Stimulated activated CD8-positive, alpha-beta memory T cell treated with anti-CD3 and anti-CD28 coated beads, Interleukin-4, amount 100 ng/mL, for 4 hours (primary cell): ENCODE measurements at places on chromosomes 2 and 18.

DNA sequence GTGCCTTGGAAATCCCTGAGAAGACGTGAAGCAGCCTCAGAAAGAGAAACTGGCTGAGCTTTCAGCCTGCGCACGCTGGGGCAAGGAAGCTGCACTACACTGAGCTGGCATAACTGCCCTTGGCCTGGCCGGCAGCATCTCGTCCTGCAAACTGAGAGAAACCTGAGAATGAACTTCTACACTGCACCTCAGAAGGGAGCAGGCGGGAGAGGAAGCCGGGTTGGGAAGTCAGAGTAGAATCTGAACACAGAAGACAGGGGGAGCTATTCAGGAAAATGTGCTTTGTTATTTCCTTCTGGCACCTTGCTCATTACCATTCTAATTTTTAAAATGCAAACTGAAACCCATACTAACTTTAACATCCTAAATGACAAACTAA is 70.9 kb downstream of the ZEB2 start:
- no peak for DNase-seq

DNA sequence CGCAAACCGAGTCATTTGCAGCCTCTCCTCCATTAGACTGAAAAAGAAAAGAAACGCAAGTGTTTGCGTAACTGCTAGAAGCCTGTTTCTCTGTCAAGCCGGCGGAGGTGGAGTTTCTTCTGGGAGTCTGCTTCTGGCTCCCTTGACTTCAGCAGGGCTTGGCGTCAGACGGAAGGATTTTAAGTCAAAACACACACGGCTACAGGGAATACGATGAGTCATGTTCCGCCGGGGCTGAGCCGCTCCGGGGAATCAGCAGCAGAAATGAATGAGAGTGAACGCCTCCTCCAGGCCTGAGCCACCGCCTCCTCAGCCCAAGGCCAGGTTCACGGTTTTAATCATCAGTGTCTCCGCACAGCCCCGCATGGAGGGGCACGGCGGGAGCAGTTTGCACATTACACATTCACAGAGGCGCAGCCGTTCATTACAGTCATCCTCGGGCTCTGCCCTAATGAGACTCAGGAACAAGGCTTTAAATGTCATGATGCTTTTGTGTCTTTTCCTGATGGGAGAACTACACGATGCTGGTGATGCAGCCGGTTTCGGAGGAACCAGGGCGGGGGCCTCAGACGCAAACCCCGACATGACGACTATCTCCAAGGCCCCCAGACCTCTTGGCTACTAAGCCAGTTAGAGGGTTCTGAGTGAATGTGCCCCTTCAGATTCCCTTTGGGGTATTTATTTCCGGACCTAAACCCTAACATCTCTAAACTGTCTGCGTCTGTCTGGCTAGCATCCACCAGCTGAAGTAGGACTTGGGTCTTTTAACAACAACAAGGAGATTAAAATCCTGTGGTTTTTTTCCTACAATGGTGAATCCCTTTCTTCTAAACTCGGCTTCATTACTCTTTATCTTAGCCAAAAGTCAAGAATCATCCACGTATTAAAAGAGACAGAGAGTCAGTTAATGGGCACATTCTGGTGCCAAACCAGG is 11.1 kb upstream of the SCG2 start:
- DNase-seq = no peak

- DNase-seq = no peak
Measured at GRCh38 chr2:27078267-27079194, at the start of gene EMILIN1. EMILIN1 (plus strand) TSS chr2:27078615; CDS start chr2:27079066, 451 bp downstream.

DNA sequence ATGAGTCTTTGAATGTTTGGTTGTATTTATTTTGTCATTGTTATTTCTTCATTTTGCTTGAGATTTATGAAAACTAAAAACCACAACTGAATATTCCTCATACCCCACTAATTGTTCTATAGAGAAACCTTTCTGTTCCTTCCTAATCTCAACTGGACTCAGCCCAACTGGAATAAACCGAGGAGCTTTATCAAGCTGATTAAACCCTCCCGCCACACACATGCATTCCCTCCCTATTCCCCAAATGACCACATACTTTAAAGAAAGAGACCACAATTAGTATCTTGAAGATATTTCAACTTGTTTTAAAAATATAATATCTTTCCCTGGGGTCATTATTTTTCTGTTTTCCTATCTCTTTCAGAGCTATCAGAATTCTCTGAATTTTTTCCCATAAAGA is 107.5 kb downstream of the OSR1 start:
- no peak for DNase-seq

DNA sequence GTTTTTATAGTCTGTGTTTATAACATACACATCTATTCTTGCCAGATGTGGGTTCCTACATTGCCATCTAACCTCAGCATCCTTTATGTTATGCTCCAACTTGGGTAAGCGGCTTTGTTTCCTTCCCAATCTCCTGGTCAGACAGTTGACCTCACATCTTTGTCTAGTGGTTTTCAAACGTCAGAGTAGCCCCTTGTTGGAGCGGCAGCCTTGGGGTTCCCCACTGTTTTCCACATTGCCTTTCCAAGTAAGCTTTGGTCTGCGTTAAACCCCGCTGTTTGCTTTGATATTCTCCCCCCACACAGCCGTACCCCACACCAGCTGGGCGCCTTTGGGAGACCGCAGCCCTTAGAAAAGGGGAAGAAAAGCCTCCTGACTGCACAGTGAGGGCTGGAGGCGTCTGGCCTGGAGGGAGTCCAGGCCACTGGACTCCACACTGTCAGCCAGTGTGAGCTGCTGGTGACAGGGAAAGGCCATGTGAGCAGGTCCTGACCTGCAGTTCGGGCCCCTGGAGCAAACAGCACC is 83.3 kb downstream of the MALT1 start:
- DNase-seq = no peak

DNA sequence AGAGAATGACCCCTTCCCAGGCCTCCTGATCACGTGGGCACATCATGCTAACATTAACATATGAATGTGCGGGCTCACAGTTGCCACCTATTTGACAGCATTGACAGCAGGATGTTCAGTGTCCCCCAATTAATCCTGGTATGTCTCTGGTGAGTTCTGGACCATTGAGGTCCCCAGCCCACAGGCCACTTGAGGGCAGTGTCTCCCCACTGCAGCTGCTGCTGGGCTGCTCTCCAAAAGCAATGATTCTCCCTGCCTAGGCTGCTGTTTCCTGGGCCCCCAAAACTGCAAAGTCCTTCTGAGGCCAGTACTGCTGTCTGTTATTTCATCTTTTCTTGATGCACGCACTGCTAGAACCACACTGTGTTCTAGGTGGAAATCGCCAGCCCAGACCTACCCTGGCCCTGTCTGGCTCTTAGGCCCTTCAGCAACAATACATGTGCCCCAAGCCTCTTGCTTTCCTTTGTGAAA is 52.7 kb upstream of the MAPK4 start:
- DNase-seq = no peak

DNA sequence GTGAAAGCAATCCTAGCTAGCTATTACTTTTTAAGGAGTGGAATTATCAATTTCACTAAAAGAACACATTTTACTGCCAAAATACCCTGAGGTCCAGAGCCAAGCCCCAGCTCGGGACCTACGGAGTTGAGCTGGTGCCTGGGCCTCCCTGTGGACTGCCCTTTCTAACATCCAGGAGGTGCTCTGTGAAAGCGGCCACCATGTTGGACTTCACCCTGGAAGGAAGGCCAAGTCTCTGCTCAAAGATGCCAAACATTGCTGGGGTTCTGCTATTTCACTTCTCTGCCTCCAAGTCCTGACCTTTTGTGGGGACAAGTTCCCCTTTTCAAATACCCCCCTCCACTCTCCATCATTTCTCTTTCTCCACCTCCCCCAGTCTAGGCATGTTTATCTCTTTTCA is 498.7 kb upstream of the RAB6C start:
- DNase-seq = no peak

DNA sequence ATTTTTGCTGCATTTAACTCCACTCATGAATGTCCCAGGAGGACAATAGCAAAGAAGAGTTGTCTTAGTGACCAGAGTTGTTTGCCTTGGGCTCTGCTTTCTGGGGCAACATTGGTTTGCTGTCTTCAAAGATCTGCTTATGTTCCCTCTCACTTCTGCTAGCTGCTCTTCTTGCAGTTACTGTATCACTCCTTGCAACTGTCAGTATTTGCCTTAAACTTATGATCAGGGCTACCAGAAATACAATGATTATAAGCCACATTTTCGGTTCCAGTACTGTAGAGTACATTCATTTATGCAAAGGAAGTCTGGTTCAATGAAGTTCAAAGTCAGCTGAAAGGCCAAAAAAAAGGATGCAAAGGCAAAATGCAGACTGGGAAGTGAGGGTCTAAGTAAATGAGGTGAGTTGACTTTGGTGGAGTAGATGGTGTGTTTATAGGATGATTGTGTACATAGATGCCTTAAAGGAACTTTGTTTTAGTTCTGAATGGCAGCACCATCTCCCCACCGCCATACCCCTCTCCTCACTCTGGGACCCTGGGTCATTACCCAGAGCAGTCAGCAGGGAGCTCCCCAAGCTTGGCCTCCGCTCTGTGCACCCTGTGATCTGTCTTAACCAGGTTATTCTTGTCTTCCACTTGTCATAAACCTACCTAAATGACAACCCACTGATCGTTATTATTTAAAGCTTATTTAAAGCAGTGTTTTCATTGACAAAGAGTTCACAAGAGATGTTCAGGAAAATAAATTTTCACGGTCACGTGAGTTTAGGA is 236.0 kb downstream of the DOK6 start:
- DNase-seq = no peak

DNA sequence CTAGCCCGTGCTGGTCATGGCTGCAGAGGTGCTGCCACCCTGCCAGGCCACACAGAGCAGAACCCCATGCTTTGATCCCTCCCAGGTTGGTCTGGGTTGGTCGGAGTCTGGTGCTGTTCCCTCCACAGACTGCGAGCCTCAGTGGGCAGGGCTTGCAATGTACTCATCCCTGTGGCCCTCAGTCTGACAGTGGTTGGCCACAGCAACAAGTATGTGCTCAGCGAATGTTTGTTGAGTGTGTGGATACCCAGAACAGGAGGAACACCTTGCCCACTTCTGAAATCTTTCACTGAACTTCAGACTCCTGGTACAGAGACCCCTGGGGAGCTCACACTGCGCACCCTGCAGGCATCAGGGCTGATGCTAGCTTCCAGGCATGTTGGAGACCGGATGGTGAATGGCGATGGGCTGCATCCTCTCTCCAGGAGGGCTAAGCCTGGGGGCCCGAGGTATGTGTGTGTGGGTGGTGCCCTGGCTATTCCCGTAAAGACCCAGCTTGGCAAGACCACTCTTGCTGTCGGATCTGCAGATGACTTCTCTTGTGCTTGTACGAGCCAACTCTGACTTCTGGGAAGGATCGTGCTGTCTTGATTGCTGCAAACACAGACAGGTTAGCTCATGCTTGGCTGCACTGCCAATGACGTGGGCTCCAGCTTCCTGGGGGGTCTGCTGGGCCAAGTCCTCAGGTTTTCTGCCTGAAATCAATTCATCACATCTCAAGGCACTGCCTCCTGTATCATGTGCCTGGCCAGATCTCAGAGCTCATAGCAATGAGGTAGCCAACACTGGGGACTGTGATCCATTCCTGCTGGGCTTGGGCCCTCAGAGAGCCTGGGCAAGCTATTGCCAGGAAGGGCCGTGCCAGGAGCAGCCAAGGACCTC is 43.7 kb downstream of the RHOB start:
- DNase-seq = no peak

DNA sequence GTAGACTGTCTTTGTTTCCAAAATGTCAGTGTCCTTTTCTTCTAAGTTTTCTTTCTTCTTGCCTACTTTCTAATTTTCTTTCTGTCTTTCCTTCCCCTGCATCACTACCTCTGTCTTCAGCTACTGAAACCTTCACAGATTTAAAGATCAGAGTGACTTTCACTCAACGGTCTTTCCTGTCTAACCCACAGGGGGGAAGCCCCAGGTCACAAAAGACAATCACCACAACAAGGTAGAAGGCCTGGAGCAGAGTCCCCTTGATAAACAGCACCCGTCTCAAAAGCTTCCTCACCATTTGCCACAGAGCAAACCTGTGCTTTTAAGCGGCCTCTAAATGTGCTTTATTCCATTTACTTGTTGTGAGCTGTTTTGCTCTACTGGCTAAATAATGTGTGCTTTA is 665.4 kb downstream of the BCL11A start:
- no peak for DNase-seq

GRCh38 chr2:84527137-84528129 is 11.1 kb downstream of the DNAH6 start:
- DNase-seq = no peak

GRCh38 chr2:227462972-227463931 is 8.7 kb upstream of the AGFG1 start:
- DNase-seq = no peak

DNA sequence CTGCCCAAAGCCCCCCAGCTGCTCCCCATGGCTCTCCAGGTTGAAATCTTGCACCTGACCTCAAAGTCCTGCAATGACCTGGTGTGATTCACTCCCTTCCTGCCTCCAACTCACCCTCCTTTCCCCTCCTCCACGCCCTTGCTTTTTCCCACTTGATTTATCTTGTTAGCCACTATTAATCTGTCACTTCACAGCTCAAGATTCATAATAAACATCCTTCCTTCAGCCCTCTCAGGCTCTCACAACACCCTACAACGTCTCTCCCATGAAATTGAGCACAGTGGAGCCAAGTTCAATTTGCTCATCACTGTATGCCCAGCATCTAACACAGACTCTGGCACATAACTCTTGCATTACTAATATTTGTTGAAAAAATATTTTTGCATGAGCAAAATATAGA is 85.6 kb upstream of the SLC35G4 start:
- DNase-seq = no peak

DNA sequence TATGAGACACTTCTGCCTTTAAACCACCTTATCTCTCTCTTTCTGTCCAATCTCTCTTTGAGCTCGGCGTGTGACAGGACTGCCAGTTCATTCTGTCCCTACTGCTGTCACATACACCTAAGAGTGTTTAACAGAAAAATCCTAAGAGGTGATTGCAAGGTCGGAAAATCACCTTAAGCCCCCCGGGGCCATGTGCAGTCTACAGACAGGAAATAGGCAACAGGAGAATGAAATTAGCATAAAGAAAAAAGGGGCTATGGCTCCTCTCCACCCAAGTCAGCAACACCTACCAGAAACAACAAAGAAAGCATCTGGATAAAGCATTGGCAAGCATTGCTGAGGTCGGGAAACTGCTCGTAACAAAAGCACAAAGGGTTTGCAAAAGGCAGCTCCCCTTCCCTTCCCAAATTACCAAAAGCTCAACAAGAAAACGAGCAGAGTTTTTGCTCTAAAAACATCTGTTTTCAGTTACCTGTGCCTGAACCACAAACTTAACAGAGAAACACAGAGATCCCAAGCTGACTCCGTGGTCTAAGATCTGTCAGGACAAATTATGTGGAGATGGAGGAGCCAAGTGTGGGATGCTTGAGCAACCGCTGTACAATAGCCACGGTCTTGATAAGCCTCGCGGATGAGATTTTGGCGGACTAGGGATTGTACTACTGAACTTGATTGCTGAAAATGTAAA is 30.4 kb downstream of the ANKRD44 start:
- no peak for DNase-seq

GRCh38 chr2:29057006-29057405 is 17.3 kb downstream of the PCARE start:
- no peak for DNase-seq

GRCh38 chr2:207225773-207226172 is 60.0 kb upstream of the KLF7 start:
- DNase-seq = no peak

DNA sequence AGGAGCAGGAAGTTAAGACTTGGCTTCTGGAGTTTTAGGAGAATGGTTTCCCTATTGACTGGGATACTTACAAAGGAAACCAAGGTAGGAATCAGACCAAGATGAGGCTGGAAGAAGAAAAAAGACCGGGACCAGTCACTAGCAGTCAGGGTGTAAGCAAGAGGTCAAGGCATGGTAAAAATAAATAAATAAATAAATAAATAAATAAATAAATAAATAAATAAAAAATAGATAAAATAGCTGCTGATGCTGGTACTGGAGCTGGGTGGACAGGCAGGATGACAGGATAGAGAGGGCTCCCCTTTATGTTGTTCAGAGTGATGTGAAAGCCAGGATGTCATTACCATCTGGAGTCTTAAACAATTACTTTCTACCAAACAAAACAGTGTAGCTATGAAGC is 89.9 kb downstream of the MYO5B start:
- no peak for DNase-seq
